ENCODE measurements at places on chromosomes 3 and 15.

DNA sequence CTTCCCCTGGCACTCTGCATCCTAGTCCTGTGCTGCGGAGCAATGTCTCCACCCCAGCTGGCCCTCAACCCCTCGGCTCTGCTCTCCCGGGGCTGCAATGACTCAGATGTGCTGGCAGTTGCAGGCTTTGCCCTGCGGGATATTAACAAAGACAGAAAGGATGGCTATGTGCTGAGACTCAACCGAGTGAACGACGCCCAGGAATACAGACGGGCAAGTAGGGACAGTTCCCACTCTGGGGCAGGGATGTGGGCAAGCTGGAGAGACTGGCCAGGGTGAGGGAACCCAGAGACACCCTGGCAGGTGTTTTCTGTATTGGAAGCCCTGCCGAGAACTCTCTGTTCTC lies 247 bp downstream of the FETUB start:
- DNase-seq, result no peak

GRCh38 chr3:145911016-145911415 lies 250.0 kb downstream of the PLOD2 start:
- no peak for DNase-seq

DNA sequence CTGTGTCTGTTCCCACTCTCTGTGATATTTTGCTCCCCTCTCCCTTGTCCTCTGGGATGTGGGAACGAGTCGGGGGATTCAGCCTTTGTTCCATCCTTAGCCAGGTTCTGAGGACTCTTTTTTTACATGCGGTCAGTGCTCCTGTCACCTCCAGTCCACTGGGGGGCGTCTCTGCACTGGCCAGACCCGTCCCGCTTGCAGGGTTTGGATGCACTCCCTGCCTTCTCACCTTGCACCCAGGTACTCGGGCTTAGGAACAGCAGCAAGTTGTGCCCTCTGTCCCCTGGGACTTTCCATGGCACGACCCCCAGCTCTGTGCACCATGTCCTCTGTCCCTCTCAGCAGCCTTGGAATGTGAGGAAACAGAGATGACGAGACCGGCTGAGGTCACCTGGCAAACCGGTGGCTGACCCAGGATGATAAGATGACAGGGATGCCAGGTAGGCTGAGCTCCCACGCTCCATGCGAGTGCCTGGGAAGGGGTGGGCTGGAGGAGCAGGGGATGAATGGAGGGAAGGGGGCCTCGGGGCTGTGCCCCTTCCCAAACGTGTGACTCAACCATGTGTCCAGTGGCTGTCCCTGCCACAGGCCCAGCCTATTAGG lies 27.3 kb upstream of the FGD5 start:
- peak; percentile 13 for DNase-seq

DNA sequence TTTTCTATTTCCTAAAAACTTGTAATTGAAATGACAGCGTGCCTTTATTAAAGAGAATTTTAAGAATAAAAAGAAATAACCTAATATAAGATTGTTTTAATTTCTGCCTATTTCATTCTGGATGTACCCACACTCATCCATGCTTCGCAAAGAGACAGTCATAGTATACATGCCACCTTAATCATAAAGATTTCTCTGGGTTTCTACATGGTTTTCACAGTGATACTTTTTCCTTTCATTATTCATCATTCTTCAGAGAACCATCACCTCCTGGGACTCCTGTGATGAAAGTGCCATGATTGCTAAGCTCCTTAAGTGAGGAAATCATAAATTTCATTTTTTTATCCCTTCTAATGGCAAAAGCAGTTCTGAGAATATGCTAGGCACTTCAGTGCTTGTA lies 4.3 kb upstream of the CCR8 start:
- DNase-seq, result no peak

DNA sequence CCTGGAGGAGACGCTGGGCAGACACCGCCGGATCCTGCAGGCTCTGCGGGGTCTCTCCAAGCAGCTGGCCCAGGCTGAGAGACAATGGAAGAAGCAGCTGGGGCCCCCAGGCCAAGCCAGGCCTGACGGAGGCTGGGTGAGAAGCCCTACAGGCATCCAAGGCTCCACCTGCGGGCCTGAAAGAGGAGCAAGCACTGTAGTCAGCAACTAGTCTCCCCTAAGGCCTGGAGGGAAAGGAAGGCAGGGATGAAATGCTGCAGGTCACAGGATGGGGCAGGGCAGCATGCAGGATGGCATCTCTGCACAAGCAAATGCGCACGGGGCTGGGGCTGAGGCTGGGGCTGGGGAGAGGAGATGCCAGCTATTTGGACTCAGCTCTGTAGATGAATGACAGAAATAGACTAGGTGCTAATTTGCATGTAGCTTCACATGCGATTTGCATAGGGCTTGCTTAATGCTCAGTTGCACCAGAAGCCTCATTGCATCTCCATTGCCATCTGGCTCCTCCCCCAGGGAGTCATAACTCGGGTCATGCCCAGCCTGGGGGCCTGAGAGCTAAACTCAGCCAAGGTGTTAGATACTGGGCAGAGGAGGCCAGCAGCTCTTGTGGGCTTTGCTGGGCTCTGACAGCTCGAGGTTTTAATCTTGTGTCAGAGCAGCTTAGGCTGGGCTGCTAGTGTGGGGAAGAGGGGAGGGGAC lies 5.2 kb upstream of the CPLX3 start:
- no peak for DNase-seq

- DNase-seq, result no peak
Measured at GRCh38 chr3:22296601-22297000, 545.6 kb upstream of the ZNF385D start.

GRCh38 chr15:77126529-77127326 lies 55.8 kb upstream of the TSPAN3 start:
- DNase-seq, result no peak

- DNase-seq, result no peak
Measured at GRCh38 chr3:129616713-129617112, 10.2 kb upstream of the PLXND1 start.

DNA sequence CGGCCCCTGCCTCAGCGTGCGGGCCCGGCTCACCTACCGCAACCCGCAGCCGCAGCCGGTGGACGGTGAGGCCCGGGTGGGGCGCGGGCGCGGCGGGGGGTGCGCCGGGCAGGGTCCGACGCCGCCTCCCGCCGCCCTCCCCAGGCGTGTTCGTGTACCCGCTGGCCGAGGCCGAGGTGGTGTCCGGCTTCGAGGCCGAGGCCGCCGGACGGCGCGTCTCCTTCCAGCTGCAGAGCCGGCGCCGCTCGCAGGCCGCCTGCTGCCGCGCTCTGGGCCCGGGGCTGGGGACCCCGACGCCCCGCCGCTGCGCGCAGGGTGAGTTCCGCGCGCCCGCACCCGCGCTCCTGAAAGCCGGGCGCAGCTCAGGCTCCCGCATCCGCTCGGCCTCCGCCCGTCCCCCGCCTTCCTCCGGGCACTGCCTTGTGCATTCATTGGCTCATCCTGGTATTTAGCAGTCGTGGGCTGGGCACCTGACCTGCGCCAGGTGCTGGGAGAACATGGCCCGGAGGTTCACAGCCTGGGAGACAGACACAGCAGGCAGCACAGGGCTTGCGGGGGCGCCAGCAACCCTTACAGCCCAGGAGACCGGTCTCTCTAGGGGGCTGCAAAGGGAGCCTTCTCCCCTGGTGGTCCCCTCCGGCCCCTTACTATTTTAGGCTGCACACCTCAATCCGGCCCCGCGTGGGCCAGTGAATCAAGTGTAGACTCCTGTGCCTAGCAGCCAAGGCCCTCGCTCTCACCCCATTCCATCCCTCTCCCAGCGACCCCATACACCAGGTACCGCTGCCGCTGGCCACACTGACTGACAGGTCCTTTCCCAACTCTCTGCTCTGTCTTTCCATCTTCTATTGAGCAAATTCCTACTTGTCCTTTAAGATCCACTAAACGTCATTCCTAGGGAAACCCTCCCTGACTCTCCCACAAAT lies 1.5 kb downstream of the VWA5B2 start:
- DNase-seq, result no peak

DNA sequence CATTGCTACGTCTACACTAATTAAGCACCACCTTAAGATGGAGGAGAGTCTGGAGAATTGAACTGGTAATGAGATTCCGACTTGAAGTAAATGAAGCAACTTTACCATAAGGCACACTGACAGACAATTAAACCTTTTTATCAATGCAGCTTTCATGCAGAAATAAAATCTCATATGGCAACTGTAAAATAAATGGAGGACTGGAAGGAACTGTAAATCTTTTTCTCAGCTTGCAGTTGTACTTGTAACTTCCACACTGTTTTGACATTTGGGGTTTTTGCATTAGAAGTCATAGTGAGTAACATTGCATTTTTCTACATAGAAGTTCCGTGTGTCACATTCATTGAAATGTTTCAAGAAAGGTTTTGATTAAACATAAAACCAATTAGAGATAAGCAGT lies 705.3 kb downstream of the NLGN1 start:
- DNase-seq, result no peak

GRCh38 chr15:42056934-42057798 lies 36.3 kb upstream of the PLA2G4E start:
- DNase-seq, result no peak

GRCh38 chr15:69408841-69409240 lies 5.3 kb upstream of the KIF23 start:
- DNase-seq, result no peak

DNA sequence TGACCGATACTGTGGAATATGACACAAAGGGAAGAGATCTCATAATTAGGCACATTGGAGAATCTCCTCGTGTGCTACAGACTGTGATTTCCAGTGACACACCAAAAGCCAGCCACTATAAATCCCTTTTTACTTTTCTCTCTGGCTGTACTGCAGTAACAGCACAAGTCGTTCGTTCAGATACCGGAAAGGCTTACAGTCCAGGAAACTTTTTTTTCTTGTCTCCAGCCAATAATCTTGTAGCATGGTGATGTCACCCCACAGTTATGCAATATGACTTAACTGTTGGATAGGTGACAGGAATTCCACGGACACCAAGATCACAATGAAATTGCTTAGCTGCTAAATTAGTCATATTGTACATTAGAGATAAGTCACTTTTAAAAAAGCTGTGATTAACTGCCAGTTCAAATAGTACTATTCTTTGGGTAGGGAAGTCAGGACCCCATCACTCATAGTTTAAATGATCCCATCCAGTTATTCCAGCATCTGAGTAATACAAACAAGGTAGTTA lies 36.3 kb upstream of the TSC22D2 start:
- DNase-seq, result no peak

GRCh38 chr3:62884096-62884870 lies 9.1 kb upstream of the CADPS start:
- no peak for DNase-seq

DNA sequence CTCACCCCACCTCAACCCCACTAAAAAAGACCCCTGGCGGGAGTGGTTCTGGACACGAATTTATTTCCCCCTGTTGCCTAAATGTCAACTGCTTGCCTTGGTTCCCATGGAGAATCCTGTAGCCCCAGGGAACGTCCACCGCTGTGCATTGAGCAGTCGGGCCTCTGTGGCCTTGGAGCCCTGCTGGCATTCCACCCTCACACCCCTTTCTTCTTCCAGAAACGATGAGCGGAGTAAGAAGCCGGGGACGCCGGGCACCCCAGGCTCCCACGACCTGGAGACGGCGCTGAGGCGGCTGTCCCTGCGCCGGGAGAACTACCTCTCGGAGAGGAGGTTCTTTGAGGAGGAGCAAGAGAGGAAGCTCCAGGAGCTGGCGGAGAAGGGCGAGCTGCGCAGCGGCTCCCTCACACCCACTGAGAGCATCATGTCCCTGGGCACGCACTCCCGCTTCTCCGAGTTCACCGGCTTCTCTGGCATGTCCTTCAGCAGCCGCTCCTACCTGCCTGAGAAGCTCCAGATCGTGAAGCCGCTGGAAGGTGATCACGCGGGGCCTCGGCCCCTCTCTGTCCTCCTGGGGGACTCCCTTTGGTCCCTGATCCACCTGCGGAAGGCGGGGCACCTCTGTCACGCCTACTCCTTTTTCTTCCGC lies 63.6 kb downstream of the CCK start:
- no peak for DNase-seq

- no peak for DNase-seq
Measured at GRCh38 chr3:34669490-34669889, 871.1 kb downstream of the PDCD6IP start.

GRCh38 chr15:35208353-35208752 lies 123.3 kb upstream of the NANOGP8 start:
- no peak for DNase-seq

- DNase-seq, result no peak
Measured at GRCh38 chr3:41630708-41631107, 331.2 kb downstream of the ULK4 start.

- no peak for DNase-seq
Measured at GRCh38 chr15:62109982-62110851, 43.4 kb downstream of the C2CD4A start.

- DNase-seq, result no peak
Measured at GRCh38 chr3:31562525-31562924, 29.8 kb downstream of the STT3B start.

DNA sequence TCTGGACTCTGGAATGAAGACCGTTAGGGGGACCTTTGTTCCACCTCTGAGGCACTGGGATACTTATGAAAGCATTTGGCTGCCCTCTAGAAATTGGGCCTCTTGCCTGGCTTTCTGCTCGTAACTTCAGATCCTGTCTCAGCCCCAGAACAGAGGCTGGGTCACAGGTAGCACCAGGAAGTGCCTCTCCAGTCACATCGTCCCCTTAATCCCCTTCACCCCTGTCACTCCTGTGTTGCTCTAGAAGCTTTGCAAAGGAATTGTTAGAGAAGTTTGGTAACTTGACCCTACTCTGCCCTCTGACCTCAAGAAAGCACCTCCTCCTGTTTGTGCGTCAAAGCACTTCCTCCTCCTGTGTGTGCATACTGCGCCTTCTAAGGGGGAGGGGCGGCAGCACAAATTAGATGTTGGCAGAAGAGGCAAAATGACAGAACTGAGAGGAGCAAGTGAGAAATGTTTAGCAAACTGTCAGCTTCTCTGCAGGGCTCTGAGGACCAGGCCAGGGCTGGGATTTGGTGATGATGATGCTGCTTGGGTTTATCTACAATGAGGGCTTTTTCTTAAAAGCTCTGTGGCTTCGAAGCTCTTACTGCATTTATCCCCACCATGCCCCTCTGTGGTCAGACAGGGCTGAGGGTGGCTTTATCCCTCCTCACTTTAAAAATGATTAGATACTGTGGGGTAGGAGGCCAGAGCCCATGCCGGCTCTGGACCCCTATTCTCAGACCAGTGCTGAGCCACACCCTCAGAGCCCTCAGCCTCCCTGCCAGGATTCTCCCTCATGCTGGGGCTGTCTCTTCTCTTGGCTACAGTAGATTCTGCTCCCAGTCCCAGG lies 76.2 kb downstream of the LARS2 start:
- DNase-seq, result no peak

DNA sequence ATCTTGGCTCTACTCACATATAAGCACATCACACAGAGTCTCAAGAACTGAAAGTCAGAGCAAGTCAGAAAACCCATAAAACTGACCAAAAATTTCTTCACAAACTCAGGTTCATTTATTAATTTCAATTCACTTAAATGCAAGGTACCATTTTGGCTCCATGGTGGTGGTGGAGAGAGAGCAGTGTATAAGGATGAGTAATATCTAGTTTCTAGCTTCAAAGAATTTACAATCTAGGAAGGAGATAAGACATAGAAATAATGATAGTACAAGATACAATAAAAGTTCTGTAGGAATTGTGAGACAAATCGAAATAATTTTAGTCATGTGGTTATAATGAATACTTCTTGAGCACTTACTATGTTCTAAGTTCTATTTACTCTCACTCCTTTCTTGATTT lies 6.7 kb upstream of the TP53BP1 start:
- no peak for DNase-seq

GRCh38 chr3:67077656-67078055 lies 79.5 kb downstream of the KBTBD8 start:
- DNase-seq, result no peak

GRCh38 chr3:22284559-22284958 lies 533.5 kb upstream of the ZNF385D start:
- DNase-seq, result no peak

All from stimulated activated CD8-positive, alpha-beta memory T cell treated with anti-CD3 and anti-CD28 coated beads, Interleukin-7, amount 100 ng/mL, for 1 hour (primary cell).